H1 (cell line): ENCODE measurements at places on chromosomes 3 and 15. TPM values are rescaled to one million over a fixed set of nuclear protein-coding genes. Genes with fewer than 3 reads are reported as not detected.

The FOXB1 gene
- 1.5 and 2.1 TPM in 2 replicates for total RNA-seq

The GOLGA6A gene
- total RNA-seq = 0.80 and 3.3 TPM in 2 replicates

The WDR72 gene
- 1.9 and 2.1 TPM in 2 replicates for total RNA-seq

The LSMEM2 gene
- 0.57 and 0.58 TPM in 2 replicates for total RNA-seq

The FES gene
- 6.8 and 8.6 TPM in 2 replicates for total RNA-seq
